ENCODE measurements at places on chromosomes 2 and 18. TPM values are rescaled to one million over a fixed set of nuclear protein-coding genes. Genes with fewer than 3 reads are reported as not detected.

DNA sequence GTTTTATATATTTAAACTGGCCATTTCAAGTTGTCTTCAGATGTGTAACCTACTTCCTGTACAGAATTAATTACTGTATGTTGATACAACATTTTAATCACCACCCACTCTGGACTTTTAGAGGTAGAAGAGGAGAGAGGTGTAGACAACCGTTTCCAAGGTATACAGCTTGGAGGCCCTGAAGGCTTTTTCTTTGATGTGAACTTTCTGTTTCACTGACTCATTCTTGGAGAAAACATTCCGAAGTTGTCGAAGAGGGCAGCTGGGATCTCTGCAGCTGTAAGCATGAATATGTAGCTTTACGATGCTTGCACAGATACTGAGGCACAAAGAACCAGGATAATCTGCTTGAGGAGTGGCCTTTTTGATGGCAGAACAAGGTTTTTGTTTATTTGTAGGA, 137.0 kb downstream of the NCKAP5 start:
- no peaks in the 10 kb centered on the region for H3K4me1 ChIP-seq
- no peaks in the 10 kb centered on the region for H3K27me3 ChIP-seq
- no peak for DNase-seq
- no peak overlapping the region for H3K4me3 ChIP-seq
- no peaks in the 10 kb centered on the region for H3K36me3 ChIP-seq
- no peak overlapping the region for H3K27ac ChIP-seq

DNA sequence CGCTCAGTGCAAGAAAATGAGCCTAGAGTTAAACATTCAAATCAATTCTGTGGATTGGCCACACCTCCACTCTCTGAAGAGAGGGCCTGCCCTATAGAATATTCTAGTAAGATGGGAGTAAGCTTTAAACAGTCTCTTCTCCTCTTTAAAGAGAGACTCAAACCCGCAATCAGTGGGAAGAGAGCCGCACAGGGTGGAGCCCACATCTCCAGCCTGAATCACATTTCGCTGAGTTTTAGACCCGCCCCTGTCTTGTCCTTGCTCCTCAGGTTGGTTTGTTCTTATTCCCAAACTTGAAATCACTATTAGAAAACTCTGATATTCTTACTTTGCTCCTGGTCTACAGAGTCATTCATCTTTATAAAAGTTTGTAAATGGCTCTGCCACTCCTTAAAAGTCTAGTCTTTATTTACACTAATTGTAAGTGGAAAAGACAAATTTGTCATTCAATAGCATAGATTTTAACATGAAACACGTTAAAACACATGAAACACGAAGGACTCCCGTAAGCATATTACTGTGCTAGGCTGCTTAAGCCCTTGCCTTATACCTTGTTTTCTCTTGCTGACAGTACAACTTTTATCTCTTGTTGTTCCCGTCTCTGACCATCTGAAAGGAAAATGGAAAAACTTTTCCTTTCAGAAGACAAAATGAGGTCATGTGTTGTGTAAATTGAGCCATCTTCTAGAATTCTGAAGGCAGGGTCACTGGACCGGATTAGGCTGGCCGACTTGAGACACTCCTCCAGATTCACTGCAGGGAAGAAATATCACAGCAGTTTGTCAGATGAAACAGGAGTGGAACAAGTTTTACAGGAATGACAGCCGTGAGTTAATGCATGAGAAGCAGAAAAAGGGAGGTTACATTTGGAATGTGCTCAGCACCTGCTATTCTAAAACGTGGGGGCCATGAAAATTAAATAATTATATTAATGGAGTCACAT, 5.6 kb downstream of the DSC1 start:
- H3K4me1 ChIP-seq, result no peaks in the 10 kb centered on the region
- H3K4me3 ChIP-seq, result no peak overlapping the region
- no peak for DNase-seq
- no peaks in the 10 kb centered on the region for H3K27me3 ChIP-seq
- no peaks in the 10 kb centered on the region for H3K36me3 ChIP-seq

Gene TUBA4B
- not detected for total RNA-seq

DNA sequence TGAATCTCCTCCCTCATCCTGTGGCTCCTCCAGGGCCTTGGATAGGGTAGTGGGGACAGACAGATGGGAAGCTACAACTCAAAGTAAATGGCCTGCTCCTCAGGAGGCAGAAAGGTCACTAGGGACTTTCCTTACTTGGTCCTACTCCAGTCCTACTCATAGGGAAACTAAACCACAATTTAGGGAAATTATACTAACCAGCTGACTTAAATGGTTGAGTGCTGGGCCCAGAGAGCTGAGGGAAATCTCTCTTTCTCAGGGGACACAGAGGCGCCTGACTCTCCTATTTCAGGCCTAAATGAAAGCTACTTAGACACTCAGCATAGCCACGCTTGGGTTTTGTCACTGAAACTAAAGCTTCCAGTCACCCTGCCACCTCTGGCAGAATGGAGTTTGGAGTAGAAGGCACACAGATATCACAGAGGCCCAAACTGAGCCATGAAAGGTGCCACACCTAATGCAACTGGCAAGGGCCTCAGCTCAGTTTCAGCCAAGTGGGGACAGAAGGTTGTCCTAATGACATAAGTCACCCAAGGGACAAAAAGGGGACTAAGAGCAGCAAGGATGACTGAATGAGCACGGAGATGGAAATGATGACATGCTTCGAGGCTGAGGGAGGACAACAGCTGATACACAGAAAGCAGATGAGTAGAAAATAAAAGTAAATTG, 24.0 kb downstream of the CERKL start:
- no peaks in the 10 kb centered on the region for H3K4me1 ChIP-seq
- no peak overlapping the region for H3K27ac ChIP-seq

DNA sequence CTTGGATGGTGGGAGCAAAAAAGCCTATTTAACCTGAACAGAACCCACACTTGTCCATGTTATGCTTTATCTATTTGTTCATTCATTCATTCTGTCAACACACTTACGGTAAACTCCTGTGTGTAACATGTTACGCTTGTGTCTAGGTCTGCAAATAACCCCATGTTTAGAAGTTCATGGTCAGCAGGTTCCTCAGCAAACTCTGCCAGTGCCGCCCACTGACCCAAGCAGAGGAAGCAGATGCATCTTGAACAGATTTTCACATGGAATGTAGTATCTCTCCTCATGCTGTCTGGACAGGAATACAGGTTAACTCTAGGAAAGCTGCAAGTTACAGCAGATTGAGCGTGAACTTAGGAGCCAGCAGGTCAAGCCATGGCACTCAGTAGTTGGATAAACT, 213.7 kb upstream of the COPS8 start:
- peaks cover 3% of the 10 kb centered on the region for H3K27me3 ChIP-seq
- H3K4me3 ChIP-seq, result no peak overlapping the region
- H3K36me3 ChIP-seq, result no peaks in the 10 kb centered on the region

DNA sequence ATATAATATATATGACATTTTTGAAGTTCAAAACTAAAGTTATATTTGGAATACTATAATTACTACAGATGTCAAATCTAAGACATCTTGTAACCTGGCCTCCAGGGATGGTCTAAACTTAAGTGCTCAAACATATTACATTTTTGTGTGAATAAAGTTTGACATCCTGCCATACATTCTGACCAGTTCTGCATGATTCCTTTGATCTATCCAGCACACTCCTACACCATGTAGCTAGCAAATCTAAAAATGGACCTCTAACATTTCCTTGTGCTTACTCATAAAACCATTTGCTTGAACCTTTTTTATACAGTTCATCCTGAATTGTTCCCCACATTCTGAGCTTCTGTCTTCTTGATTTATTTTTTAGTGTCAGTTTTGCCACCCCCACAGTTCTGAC, 294.3 kb upstream of the ZNF804A start:
- DNase-seq, result no peak
- no peaks in the 10 kb centered on the region for H3K4me1 ChIP-seq
- H3K27ac ChIP-seq, result no peak overlapping the region
- H3K27me3 ChIP-seq, result no peaks in the 10 kb centered on the region
- no peaks in the 10 kb centered on the region for H3K36me3 ChIP-seq

Gene SERPINB7
- total RNA-seq, result not detected

DNA sequence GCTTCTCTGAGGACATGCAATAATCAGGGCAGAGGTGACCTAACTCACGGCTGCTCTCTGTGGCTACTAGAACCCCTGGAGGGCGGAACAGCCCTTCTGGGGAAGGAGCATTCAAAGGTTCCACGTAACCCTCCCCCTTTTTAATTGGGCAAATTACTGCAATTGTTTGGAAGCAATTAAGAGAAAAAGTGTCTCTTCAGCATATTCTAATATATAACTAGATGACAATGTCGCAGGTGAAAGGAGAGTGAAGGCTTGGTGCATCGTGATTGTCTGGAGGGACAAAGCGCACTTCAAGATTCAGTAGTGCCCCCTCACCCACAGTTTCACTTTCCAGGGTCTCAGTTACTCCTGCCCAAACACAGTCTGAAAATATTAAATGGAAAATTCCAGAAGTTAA, 720.8 kb downstream of the DCDC2C start:
- no peaks in the 10 kb centered on the region for H3K4me1 ChIP-seq
- H3K36me3 ChIP-seq, result no peaks in the 10 kb centered on the region
- H3K4me3 ChIP-seq, result no peak overlapping the region
- H3K27me3 ChIP-seq, result no peaks in the 10 kb centered on the region
- DNase-seq, result no peak
- H3K27ac ChIP-seq, result no peak overlapping the region

DNA sequence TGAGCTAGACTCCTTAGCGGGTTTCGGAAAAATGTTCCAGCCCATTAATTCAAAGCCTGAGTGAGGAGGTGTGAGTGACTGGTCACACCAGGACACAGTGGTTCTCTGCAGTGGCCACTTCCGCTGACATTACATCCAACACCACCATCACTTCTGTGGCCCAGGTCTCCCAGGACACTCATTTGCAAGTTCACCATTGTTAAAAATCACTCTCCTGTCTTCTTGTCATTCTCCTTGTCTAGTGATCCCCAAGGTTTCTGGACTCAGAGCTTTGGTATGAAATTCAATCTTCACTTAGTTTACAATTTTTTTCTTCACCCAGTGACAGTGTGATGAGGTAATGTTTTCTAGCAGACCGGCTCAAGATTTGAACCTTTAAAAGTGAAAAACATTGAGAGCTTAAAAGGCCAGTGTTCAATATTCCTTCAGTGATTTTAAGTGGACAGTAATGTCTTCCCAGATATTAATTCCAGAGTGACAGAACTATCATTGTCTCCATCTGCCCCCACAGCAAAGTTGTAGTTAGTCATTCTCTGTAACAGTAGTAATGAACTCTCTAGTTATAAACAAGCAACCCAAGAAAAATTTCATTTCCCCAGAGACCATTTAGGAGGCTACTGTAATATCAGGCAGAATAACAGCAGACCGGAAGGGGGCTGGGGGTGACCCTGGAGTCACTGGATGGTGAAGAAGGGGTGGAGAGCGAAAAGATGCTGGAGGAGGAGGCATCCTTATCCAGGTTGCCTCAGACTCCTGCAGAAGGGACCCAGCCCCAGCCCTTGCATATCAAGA, 164.9 kb downstream of the GFPT1 start:
- no peak for DNase-seq
- no peak overlapping the region for H3K27ac ChIP-seq
- H3K27me3 ChIP-seq, result peaks cover 25% of the 10 kb centered on the region
- no peak overlapping the region for H3K4me3 ChIP-seq
